ENCODE measurements at places on chromosomes 1 and 21.

DNA sequence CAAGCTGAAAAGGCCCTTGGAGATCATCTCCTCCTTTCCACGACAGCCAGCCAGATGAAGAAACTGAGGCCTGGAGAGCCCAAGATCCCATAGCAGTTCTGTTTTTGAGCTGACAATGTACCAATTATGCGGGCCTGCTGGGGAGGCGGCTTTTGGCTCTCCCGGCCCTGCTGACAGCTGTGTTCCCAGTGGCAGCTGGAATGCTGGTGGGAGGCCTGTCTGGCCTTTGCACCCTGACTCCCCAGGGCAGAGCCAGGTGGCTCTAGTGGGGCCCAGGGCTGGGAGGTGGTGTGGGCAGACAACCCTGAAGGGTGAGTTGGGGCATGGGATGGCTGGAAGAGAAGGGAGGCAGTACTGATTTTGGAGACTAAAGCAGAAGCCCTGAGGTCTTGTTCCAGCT is 30.7 kb upstream of the WASF2 start:
- DNase-seq = no peak

DNA sequence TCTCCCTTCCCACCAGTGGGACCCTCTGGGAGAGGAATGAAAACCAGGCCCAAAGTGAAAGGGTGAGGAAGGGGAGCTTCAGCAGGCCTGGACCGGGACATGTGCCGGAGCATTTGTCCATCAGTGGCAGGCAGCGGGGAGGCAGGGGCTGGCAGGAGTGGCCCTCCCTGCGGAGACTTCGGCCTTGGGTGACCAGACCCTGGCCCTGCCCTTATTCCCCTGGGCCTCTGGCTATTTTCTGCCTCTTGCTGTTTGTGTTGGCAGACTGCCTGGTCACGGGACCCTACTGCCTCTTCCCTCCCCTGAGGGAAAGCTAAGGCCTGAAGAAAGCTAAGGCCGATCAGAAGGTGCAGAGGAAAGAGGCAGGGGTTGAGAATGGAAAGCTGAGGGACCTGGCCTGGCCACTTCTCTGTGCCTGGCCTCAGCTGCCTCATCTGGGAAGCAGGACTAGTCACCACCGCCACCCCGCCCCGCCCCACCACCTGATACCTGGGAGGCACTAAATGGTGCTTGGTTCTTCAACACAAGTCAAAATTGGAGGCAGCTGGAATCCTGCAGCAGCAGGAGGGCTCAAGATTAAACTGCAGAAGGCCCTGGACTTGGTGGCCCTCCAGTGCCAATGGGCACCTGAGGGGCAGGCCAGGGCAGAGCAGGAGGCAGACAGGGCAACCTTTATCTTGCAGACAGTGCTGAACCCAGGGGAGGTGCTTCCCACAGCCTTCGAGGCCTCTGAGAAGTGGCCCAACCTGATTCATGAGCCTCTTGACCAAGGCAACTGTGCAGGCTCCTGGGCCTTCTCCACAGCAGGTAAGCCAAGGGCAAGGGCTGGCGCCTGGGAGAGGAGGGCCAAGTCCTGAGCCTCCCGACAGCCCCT is 7.9 kb downstream of the TINAGL1 start:
- DNase-seq = no peak

- no peak for DNase-seq
These were observed 18.4 kb downstream of the CCT8 start for GRCh38 chr21:29055080-29055479.

GRCh38 chr1:229158927-229159326 is 112.0 kb upstream of the RAB4A start:
- DNase-seq = no peak

DNA sequence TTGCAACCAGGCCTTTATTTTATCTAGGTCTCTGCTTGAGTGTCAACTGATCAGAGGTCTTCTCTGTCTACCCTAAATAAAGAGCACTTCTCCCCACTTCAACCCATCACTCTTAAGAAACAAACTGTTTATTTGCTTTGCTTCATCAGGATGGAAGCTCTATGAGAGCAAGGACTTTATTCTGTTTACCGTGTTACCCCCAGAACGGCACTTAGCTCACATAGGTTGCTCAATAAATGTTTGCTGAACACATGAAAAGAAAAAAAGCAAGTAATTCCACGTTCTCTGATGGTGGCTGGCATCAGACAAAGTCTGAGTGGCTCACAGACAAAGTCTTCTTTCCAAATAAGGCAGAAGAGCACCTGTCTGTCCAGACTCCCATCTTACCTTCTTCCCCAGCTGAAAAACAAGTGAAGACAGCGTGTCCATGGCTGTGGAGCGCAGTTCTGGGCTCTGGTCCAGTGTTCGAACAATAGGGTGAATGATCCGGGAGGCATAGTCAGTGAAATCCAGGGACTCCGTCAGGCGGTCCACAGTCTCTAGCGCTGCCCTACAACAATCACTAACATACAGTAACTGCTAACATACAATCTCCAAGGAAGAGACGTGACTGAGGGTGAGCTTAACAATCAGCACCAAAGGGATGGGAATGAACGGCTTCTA is 22.9 kb downstream of the ANGPTL7 start:
- no peak for DNase-seq

DNA sequence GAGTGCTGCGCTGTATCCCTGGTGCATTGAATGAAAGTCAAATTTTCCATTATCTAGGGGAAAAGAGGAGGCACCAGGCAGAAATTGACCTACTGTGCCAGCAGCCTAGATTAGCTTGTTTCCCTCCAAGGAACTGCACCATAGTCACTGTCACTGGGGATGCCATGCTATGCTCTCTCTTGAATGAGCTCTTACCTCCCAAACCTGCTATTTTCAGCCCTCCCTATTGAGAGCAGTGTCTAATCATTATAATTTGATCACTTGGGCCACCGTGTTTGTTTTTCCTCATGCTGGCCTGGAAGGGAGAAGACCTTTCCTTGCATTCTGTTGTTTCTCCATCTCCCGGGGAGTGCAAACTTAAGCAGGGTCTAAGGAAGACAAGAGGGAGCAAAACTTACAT is 492.9 kb downstream of the SIPA1L2 start:
- DNase-seq = no peak

DNA sequence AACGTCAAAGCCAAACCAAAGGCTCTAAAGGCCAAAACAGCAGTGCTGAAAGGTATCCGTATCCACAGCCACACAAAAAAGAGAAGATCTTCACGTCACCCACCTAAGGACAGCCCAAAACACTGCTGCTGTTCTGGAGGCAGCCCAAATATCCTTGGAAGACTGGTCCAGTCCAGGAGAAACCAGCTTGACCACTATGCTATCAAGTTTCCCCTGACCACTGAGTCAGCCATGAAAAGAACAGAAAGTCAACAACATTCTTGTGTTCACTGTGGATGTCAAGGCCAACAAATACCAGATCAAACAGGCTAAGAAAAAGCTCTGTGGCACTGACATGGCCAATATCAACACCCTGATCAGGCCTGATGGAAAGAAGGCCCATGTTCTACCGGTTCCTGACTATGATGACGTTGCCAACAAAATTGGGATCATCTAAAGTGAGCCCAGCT is 32.1 kb downstream of the ARID4B start:
- no peak for DNase-seq

DNA sequence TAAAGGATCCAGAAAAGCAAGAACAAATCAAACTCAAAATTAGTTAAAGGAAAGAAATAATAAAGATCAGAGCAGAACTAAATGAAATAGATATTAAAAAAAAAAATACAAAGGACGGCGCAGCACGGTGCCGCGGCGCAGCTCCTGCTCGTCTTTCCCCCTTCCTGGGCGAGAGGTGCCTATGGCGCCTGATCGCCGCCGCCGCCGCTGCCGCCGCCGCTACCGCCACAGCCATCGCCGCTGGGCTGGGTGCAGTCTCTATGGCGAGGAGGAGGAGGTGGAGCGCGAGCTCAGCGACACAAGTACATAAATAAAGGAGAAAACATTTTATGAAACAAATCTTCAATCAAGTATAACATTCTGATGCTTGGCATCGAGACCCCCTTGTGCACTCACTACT is 77.6 kb upstream of the VANGL1 start:
- no peak for DNase-seq

GRCh38 chr1:17795836-17796645 is 40.9 kb downstream of the ACTL8 start:
- DNase-seq = no peak

- DNase-seq = no peak
These were observed at the start of gene PADI4 for GRCh38 chr1:17307946-17308345. Gene PADI4, plus strand, starts transcription at chr1:17308197. Its CDS starts 26 bp downstream, at chr1:17308223.

- DNase-seq = no peak
These were observed 760.4 kb upstream of the CXADR start for GRCh38 chr21:16752475-16752857.
